ENCODE measurements at places on chromosomes 4 and X. TPM values are rescaled to one million over a fixed set of nuclear protein-coding genes. Genes with fewer than 3 reads are reported as not detected.

SHROOM4 gene
- not detected for polyA plus RNA-seq

CLNK gene
- 1.2 TPM for polyA plus RNA-seq

DNA sequence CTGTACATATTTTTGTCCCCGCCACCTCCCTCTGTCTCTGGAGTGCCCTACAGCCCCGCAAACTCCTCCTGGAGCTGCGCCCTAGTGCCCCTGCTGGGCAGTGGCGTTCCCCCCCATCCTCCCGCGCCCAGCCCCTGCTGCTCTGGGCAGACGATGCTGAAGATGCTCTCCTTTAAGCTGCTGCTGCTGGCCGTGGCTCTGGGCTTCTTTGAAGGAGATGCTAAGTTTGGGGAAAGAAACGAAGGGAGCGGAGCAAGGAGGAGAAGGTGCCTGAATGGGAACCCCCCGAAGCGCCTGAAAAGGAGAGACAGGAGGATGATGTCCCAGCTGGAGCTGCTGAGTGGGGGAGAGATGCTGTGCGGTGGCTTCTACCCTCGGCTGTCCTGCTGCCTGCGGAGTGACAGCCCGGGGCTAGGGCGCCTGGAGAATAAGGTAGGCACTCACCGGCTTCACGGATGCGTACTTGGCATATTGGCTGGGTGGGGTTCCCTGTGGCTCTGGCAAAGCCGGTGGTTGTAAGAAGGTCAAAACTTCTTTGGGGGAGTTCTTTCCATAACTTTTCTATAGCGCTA lies 653 bp downstream of the HHIP start:
- no peak for DNase-seq
- peaks cover 30% of the 10 kb centered on the region for H3K4me1 ChIP-seq
- peak overlapping the region; percentile 60 for H3K27ac ChIP-seq
- peaks cover 19% of the 10 kb centered on the region for H3K27me3 ChIP-seq
- H3K36me3 ChIP-seq: no peaks in the 10 kb centered on the region

DNA sequence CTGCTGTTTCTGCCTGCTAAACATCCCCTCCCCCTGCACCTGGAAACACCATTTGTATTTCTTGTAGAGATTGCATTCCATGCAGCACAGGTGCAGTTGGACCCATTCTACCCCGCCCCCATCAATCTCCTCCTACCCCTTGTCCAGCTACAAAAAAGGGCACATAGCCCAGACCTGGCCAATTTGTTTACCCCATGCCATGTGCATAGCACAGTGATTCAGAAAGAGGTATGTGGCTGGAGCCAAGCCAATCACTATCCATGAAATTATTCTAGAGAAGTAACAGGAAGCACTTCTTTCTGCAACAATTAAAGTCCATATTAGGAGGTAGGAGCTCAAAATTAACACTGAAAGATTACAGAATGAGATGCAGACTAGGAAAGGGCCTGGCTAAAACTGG lies 20.2 kb upstream of the TMEM184C start:
- H3K4me1 ChIP-seq: no peaks in the 10 kb centered on the region
- DNase-seq: no peak
- H3K36me3 ChIP-seq: no peaks in the 10 kb centered on the region
- H3K4me3 ChIP-seq: no peak overlapping the region
- H3K27me3 ChIP-seq: peaks cover 21% of the 10 kb centered on the region

- no peaks in the 10 kb centered on the region for H3K27me3 ChIP-seq
- H3K4me1 ChIP-seq: peaks cover 11% of the 10 kb centered on the region
- H3K27ac ChIP-seq: peak overlapping the region; percentile 99
- peak overlapping the region; percentile 94 for H3K4me3 ChIP-seq
- DNase-seq: peak; percentile 87
These were observed 3.2 kb upstream of the RS1 start for GRCh38 chrX:18674788-18675735.

DNA sequence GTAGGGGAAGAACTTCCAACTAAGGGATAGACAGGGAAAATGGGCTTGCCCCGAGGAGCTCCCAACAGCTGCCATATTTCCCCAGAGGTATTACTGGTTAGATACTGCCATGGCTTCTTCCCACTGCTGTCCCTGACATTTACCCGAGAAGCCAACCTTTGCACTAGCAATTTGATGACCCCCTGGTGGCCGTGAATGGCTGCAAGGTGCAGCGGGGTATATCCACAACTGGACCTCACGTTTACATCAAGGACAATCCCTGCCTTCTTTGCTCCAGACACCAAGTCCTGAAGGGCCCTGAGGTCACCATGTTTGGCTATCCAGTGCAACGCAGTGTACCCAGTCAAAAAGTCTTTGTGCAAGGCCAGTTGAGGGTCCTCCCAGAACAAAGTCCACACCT lies 2.3 kb downstream of the SOWAHB start:
- peaks cover 45% of the 10 kb centered on the region for H3K27me3 ChIP-seq
- peaks cover 10% of the 10 kb centered on the region for H3K4me1 ChIP-seq
- no peak overlapping the region for H3K27ac ChIP-seq
- no peaks in the 10 kb centered on the region for H3K36me3 ChIP-seq
- H3K4me3 ChIP-seq: no peak overlapping the region

- no peak for DNase-seq
- H3K4me1 ChIP-seq: no peaks in the 10 kb centered on the region
- no peak overlapping the region for H3K4me3 ChIP-seq
- H3K36me3 ChIP-seq: no peaks in the 10 kb centered on the region
- no peak overlapping the region for H3K27ac ChIP-seq
These were observed 8.6 kb upstream of the RAB28 start for GRCh38 chr4:13492747-13493146.
